Ovary (tissue), 10 donors: ENCODE measurements at places on chromosomes 5 and 9.

DNA sequence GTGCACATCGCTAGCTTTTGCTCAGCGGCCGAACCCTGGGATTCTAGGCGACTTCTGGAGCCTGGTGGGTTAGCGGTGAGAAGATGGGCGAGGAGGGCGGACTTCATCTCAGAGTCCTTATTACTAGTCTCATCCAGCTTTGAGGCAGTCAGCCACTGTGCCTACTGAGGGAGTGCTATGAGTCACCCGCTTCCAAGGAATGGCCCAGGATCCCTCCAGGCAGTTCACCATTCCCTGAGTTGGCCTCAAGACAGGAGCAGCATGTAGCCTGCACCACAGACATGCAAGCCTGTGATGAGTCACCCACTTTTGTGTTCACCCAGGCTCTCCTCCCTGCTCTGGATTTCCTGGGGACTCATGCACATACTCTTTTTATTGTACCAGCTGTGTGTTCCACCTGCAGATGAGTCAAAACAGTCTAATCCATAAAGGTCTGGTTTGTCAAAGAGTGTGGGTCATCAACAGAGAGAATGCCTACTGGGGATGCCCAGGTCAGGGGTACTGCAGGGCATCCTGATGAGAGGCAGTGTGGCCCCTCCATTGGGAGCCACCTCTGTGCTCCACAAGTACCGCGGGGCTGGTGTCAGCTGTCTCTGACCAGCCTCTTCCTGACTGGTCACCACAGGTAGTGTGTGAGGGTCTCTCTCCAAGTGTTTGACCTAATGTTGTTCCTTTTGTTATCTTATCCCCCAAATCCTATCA, 20.2 kb downstream of the SLC22A5 start:
- no peaks in the 10 kb centered on the region for H3K27me3 ChIP-seq
- peak overlapping the region; percentile 87 for H3K27ac ChIP-seq
- DNase-seq: peak; percentile 62
- H3K4me3 ChIP-seq: no peak overlapping the region
- no peaks in the 10 kb centered on the region for H3K36me3 ChIP-seq
- H3K4me1 ChIP-seq: peaks cover 26% of the 10 kb centered on the region

DNA sequence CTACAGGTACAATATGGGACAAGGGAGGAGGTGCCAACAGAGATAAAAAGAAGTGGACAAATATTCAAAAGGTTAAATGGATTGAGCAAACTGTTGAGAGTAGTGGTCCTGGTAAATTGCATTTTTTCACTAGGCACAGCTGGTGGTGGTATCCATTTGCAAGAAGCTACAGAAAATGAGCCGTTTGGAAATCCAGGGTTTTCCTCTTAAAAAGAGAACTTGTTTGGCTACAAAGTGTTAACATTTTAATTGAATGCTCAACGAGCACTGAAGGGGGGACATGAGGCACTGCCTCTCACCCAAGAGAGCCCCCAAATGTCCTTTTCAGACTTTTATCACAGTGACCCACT, 491 bp upstream of the ZCCHC9 start:
- peaks cover 10% of the 10 kb centered on the region for H3K4me1 ChIP-seq
- H3K27me3 ChIP-seq: no peaks in the 10 kb centered on the region
- no peaks in the 10 kb centered on the region for H3K36me3 ChIP-seq
- H3K4me3 ChIP-seq: peak overlapping the region; percentile 56

DNA sequence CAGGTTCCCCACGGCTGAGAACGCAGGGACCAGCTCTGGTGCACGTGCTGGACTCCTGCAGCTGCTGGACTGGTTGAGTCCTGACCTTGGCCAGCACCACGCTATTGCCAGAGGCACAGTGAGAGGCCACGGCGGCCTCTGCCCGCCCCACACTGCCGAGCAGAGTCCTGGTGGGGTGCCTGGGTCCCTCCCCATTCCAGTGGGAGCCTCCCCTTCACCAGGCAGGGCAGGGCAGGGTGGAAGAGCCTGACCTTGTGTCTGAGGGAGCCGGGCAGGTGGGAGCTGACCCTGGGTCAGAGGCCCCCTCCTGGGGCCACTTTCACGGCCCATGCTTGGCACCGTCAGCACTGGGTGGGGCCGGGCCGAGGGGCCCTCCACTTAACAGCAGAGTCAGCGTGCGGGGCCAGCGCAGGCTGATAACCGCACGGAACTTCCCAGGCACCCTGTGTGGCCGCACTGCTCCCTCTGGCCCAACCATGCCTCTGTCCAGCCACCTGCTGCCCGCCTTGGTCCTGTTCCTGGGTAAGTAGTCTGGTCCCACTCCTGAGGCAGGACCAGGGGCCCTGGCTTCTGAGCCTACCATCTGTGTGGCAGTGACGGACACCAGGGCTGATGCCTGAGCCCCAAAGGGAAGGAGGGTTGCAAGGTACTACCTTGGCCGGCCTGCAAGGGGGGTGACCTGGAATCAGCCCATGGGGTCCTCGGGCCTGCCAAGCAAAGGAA, at the start of gene MAMDC4:
Gene MAMDC4, plus strand, starts transcription at position 406 of the 723 bp plus-strand sequence. Its CDS starts 71 bp downstream, at position 477.
- peaks cover 15% of the 10 kb centered on the region for H3K4me1 ChIP-seq
- H3K27ac ChIP-seq: no peak within 1 kb of the TSS
- DNase-seq: no peak
- peaks cover 4% of the 10 kb centered on the region for H3K27me3 ChIP-seq
- H3K4me3 ChIP-seq: no peak within 1 kb of the TSS

DNA sequence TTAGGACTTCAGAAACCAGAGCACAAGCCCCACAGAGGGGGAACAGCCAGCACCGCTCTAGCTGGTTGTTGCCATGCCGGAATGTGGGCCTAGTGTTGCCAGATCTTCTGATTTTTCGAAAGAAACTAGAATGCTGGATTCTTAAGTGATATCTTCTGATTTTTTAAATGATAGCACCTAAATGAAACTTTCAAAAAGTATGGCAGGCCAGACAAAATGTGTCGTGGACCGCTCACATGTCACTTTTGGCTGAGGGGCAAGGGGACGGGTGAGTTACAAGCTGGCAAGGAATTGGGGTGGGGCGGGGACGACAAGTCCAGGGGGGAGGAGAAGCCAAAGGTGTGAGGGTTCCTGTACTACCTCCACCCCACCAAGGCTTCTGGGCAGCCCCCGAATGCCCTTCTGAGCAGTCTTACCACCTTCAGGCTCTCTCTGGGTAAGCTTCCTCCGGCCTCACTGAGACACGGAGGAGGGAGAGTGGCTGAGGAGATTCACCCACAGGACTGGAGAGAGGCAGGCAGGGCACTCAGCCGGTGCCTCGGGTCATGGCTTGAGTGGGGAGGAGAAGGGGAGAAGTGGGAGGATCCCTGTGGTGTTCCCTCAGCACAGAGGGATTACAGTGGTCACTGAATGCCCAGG, 10.3 kb downstream of the B4GALT7 start:
- no peak for DNase-seq
- no peaks in the 10 kb centered on the region for H3K36me3 ChIP-seq
- H3K4me3 ChIP-seq: no peak overlapping the region
- no peaks in the 10 kb centered on the region for H3K27me3 ChIP-seq

DNA sequence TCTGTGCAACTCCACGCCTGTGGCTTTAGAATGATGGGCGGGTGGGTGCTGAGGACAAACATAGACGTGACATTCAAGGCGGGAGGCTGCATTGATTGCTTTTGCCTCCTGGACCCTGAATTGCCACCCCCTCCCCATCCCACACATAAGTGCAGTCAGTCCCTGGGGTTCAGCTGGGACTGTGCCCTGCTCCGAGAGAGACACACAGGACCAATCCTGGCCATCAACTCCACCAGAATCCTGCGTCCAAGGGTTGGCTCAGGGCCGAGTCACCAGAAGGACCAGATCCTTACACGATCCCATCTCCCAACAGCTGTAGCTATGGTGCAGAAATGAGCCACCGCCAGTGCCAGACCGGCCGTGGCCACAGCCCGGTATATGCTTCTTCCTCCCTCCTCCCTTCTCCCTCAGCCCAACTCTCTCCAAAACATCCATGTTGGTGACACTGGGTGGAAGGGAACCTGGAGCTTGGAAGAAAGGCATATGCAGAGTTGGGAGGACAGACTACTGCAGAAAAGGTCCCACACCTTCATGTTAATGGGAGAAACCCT, 27.4 kb downstream of the IRX2 start:
- no peak overlapping the region for H3K4me3 ChIP-seq
- H3K4me1 ChIP-seq: no peaks in the 10 kb centered on the region
- H3K36me3 ChIP-seq: no peaks in the 10 kb centered on the region
- no peak overlapping the region for H3K27ac ChIP-seq
- H3K27me3 ChIP-seq: no peaks in the 10 kb centered on the region

- no peak overlapping the region for H3K27ac ChIP-seq
- H3K27me3 ChIP-seq: no peaks in the 10 kb centered on the region
- no peaks in the 10 kb centered on the region for H3K36me3 ChIP-seq
- H3K4me3 ChIP-seq: no peak overlapping the region
Observed at GRCh38 chr5:112614285-112614684, 123.4 kb upstream of the APC start.

DNA sequence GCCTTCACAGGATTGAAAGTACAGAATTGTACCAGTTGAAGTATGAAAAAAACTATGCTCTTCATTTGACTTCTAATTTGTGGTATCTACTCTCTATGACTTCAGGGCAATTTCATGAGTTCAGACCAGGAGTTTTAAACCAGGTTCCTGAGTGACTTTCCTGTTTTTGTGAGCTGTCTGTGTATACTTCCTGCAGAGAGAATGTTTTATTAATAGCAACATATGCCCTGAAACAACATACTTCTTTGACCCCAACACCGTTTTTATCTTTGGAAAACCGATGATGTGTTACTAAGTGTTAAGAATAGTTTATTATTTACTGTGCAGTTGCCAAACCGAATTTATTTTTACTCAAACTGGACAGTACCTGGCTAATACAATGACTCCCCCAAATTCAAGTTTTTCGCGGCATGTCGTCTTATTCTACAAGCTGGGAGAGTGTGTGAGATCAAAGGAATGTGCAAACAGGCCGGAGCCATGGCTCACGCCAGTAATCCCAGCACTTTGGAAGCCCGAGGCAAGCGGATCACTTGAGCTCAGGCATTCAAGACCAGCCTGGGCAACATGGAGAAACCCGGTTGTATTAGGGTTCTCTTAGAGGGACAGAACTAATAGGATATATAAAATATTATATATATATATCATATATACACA, 58.7 kb upstream of the ERBIN start:
- H3K36me3 ChIP-seq: no peaks in the 10 kb centered on the region
- no peaks in the 10 kb centered on the region for H3K27me3 ChIP-seq
- DNase-seq: no peak
- H3K4me3 ChIP-seq: no peak overlapping the region

DNA sequence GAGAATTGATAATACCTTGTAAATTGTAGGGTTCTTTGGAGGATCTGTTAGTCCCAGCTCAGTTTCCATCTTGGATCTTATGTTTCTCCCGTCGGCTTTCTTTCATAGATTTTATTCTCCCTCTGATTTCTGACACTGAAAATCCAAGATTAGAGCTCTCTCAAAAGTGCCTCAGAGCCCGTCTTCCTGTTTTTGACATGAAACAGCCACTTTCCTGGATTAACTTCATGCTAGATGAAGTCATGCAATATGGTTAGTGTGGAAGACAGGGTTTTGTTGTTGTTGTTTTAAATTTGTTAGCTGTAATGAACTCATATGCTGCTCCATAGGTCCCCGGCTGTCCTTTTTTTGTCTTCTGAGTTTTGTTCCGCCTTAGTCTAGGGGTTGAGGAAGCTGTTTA, 51.6 kb upstream of the ZFR start:
- no peaks in the 10 kb centered on the region for H3K4me1 ChIP-seq
- no peak overlapping the region for H3K4me3 ChIP-seq
- no peak for DNase-seq
- H3K36me3 ChIP-seq: no peaks in the 10 kb centered on the region

DNA sequence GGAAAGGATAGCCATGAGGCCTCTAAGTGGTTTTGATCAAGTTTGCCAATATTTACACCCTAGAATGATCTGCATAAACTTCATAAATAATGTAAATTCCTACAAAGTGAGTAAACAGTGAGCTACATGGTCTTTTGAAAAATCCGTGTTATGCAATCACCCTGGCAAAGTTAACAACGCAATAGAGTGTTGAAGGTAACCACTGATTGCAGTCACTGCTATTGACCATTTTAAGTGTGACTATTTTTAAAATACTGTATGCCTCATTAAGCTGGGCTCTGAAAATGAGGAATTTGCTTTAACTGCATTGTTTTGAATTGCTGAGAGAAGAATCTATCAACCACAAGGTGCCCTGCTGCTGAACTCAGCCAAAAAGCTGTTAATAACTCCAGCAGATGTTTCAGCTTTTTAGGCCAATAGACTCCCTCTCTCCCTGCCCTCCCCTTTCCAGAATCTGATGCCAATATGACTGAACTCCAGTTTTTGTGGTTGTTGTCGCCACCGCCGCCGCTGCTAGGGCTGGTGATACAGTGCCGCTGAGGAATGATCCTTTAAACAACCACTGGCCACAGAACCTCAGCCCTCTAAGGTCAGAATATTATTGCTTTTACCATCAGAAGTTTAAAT, 35.3 kb upstream of the SMARCA2 start:
- no peaks in the 10 kb centered on the region for H3K36me3 ChIP-seq
- H3K4me3 ChIP-seq: no peak overlapping the region
- peak overlapping the region; percentile 72 for H3K27ac ChIP-seq

DNA sequence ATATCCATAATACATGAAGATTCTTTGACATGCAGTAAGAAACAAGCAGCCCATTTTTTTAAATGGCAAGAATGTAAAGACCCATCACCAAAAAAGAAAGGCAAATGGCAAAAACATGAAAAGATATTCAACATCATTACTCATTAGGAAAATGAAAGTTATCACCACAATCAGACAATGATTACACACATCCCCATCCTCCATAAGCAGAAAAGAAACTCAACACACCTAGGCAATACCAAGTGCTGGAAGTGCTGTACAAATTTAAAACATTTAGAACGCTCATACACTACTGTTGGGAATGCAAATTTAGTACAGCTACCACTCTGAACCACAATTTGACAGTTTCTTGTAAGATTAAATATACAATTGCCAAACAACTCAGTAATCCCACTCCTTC, 466.7 kb downstream of the ACTL7B start:
- no peaks in the 10 kb centered on the region for H3K36me3 ChIP-seq
- H3K4me3 ChIP-seq: no peak overlapping the region
- H3K27me3 ChIP-seq: no peaks in the 10 kb centered on the region
- H3K4me1 ChIP-seq: no peaks in the 10 kb centered on the region
- H3K27ac ChIP-seq: no peak overlapping the region

GRCh38 chr9:105244734-105245028, 230 bp downstream of the SLC44A1 start:
- DNase-seq: no peak
- peak overlapping the region; percentile 88 for H3K4me3 ChIP-seq
- peak overlapping the region; percentile 23 for H3K27ac ChIP-seq
- H3K27me3 ChIP-seq: no peaks in the 10 kb centered on the region

DNA sequence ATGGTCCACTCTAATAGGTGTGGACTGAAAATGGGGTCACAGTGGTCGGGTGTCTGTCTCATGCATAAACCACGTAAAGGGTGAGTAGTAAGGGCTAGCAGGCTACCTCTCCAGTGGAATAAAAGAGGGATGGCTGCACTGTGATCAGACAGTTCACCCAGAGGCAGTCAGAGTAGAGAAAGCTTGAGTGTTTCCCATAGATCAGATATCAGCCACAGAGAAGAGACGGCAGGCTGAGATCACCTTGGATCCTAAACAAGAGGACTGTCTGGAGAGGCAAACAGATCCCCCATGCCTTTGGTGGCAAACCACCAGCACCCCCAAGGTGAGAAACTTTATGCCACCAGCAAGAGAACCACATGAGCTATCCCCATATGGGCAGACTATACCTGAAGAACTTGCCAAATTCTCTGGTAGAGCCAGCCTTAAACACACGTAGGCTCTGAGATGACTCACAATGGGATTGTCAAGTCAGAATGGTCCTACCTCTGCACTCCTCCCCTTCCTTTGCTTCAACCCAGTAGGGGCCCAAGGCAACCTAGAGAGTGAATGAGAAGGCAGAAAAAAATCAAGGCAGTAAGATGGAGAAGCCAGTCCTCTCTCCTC, 205.2 kb upstream of the MAP3K1 start:
- DNase-seq: no peak
- no peak overlapping the region for H3K4me3 ChIP-seq
- no peak overlapping the region for H3K27ac ChIP-seq
- H3K4me1 ChIP-seq: no peaks in the 10 kb centered on the region
